Activated CD8-positive, alpha-beta T cell treated with anti-CD3 and anti-CD28 coated beads for 36 hours (primary cell): ENCODE measurements at places on chromosomes 11 and 22. TPM values are rescaled to one million over a fixed set of nuclear protein-coding genes. Genes with fewer than 3 reads are reported as not detected.

- peaks cover 37% of the 10 kb centered on the region for H3K4me1 ChIP-seq
- H3K4me3 ChIP-seq = peak overlapping the region; percentile 83
- DNase-seq = peak; percentile 88
- H3K27me3 ChIP-seq = no peaks in the 10 kb centered on the region
Measured at GRCh38 chr11:1889224-1889930, 2.3 kb downstream of the PRR33 start.

The KCTD14 gene
- total RNA-seq = 0.16 TPM

DNA sequence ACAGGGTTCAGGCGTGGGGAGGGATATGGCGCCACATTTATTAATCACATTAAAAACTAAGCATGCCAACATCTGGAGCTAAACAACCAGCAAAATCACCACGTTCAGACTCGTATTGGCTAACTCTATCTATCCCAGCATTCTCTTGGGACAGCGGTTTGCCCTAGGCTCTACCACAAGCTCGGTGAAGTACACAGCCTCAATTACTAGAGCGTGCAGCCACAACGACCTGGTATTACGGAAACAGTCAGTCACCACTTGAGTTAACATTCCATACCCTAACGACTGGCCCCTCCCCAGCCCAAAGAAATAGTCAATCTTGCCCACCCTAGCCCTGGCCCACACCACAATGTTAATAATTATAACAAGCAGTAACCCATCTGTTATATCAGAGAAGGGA lies 32.1 kb downstream of the APOL5 start:
- no peaks in the 10 kb centered on the region for H3K36me3 ChIP-seq
- H3K27ac ChIP-seq = no peak overlapping the region
- no peaks in the 10 kb centered on the region for H3K27me3 ChIP-seq
- peaks cover 8% of the 10 kb centered on the region for H3K4me1 ChIP-seq
- H3K4me3 ChIP-seq = no peak overlapping the region

The RASGRP2 gene
- total RNA-seq = 7.8 TPM

The KAT5 gene
- 67.7 TPM for total RNA-seq

GRCh38 chr11:102266099-102266498 lies 51.2 kb upstream of the BIRC3 start:
- H3K4me1 ChIP-seq = peaks cover 19% of the 10 kb centered on the region
- no peak for DNase-seq
- no peak overlapping the region for H3K27ac ChIP-seq
- H3K36me3 ChIP-seq = no peaks in the 10 kb centered on the region

DNA sequence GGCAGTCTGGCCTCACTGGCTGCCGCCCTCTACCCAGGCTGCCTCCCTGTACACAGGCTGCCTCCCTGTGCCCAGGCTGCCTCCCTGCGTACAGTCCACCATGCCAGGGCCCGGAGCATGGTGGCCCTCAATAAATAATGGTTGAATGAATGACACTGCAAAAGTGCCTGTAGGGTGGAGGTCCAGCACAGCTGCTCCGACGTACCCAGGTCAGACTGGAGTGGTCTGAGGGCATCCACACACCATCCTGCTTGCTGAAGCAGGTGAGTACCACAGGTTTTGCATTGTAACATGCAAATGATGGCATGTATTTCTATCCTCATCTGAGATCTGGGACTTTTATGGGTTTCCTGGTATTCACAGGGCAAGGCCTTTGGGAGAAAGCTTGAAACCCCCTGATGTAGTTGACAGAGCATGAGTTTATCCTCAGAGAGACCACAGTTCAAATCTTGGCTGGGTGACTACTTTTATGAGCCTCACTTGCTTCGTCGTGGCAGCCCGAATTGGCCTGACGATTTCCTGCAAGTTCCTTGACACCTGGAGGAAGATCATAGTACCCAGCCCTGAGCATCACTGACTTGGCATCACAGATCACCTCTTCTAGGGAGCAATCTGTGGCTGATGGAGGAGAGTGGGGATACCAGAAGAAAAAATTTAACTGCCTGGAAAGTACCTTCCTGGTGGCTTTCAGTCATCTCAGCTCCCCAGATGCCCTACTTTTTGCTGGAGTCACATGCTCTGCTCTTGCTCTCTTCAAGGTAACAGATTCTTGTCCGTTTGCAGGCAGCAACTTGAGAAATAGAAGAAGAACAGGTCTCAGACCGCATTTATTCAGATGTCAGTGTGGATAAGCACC lies 16.0 kb upstream of the CYB5R3 start:
- H3K27me3 ChIP-seq = no peaks in the 10 kb centered on the region
- no peak overlapping the region for H3K27ac ChIP-seq
- no peak for DNase-seq
- H3K4me1 ChIP-seq = no peaks in the 10 kb centered on the region
- no peaks in the 10 kb centered on the region for H3K36me3 ChIP-seq

The MUC6 gene
- total RNA-seq = not detected

The TCN2 gene
- not detected for total RNA-seq

DNA sequence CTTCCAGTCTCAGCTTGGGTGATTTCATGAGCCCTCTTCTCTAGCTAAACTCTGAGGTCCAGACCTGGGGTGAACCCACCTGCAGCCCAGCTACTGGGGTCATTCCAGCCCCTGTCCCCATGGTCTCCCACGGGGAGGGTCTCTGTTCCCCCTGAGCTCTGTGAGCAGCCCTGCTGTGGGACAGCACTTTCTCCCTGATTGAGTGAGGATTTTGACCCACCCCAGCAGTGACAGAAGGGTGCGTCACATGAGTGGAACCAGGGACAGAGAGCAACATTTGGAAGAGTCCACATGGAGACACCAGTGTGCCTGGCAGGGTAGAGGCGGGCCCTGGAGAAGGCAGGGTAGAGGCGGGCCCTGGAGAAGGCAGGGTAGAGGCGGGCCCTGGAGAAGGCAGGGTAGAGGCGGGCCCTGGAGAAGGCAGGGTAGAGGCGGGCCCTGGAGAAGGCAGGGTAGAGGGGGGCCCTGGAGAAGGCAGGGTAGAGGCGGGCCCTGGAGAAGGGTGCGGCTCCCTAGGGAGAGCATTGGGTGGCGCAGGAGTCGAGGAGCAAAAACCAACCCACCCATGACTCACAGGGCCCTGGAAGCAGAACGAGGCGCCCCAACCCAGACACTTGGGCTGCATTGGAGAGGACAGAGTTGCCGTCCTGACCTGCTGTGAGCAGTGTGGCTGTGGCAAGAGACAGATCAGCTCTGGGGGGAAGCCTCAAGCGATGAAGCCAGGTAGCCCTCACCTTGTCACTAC lies 227.7 kb upstream of the B3GAT1 start:
- peaks cover 3% of the 10 kb centered on the region for H3K27me3 ChIP-seq
- H3K4me1 ChIP-seq = no peaks in the 10 kb centered on the region
- no peak for DNase-seq
- no peaks in the 10 kb centered on the region for H3K36me3 ChIP-seq
- no peak overlapping the region for H3K4me3 ChIP-seq
